Stimulated activated effector memory CD8-positive, alpha-beta T cell treated with anti-CD3 and anti-CD28 coated beads, Interleukin-12 subunit alpha, Interleukin-12 subunit beta, amount 100 ng/mL, for 72 hours (primary cell): ENCODE measurements at places on chromosomes 12 and 14.

DNA sequence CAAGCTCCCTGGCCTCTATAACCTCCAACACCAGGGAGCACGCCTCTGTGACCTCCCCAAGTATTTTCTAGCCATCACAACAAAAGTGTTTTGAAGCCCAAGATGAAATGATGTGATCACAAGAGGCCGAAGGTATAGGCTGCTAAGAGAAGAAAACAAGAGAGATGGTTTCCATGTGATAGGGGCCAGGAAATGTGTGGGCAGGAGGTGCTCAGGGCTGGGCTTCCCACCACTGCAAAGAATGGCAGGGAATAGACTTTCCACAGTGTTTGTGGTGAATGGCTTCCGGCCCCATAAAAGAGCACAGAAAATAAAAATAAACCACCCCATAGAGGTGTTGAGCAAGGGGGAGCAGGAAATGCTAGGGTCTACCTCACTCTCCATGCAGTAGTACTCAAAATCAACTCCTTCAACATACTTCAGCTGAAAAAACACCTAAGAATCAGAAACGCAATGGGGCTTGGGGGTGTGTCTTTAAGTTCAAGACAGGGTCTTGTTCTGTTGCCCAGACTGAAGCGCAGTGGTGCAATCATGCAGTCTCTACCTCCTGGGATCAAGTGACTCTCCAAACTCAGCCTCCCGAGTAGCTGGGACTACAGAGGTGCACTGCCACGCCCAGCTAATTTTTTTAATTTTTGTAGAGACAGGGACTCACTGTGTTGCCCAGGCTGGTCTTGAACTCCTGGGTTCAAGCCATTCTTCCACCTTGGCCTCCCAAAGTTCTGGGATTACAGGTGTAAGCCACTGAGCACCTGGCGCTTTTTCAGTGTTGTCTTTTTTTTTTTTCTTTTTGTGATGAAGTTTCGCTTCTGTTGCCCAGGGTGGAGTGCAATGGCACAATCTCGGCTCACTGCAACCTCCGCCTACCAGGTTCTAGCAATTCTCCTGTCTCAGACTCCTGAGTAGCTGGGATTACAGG, 27.1 kb downstream of the DAD1 start:
- peak; percentile 80 for DNase-seq

- no peak for DNase-seq
These were observed 1.0 kb upstream of the KDM2B start for GRCh38 chr12:121581686-121582429.

GRCh38 chr12:132356691-132357622, 27.6 kb upstream of the GALNT9 start:
- no peak for DNase-seq

DNA sequence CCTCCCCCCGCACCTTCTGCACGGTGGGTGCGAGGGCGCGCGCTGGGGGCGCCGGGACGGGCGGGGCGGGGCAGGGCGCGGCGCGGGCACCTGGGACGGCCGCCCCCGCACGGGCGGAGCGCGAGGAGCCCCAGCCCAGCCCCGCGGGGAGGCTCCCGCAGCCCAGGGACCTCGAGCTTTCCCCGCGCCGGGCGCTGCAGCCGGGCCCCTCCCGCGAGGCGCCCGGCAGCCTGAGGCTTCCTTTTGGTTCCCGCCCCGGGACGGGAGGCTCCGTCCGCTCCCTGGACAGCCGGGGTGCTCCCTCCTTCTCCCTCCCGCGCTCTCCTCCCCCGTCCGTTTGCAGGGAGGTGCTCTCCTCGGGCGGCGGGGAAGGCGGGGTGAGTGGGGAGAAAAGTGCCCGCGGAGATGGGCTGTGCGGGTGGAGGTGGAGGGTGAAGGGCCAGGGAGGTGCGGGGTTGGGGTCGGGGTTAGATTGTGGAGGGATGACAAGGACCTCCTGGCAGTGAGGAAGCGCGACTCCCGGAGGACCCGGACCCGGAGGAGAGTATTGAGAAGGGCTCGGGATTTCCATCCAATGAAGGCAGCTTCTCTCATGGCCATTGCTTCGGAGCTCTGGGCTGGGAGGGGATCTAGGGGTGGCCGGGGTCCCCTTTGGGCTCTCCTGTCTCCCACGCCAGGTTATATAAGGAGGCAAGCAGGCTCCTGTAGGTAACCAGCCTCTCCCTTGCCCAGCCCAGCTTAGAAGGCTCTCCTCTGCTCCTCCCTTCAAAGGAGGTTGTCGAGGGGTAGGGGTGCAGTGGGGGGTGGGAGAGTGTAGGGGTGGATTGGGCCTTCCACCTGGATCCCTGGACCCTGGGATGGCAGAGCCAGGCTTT, 645 bp downstream of the JDP2 start:
- DNase-seq = peak; percentile 56

DNA sequence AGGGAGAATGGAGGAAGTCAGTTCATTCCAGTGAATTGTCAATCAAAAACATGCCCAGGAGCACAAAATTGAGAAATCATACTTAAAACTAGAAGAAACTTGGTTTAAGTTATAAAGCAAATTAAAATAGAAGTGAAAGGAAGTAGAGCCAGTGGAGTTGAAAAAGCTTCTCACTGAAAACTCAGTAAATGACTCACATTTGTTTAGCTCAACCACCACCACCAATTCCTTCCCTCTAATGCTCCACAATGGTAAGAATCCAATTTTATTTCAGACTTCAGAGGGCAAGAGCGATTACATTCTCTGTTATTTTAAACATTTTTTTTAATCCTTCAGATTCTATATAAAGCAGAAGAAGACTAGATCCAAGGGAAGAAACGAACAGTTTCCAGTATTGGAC, 19.4 kb downstream of the UTP20 start:
- no peak for DNase-seq
